ENCODE measurements at places on chromosomes 11 and 22.

DNA sequence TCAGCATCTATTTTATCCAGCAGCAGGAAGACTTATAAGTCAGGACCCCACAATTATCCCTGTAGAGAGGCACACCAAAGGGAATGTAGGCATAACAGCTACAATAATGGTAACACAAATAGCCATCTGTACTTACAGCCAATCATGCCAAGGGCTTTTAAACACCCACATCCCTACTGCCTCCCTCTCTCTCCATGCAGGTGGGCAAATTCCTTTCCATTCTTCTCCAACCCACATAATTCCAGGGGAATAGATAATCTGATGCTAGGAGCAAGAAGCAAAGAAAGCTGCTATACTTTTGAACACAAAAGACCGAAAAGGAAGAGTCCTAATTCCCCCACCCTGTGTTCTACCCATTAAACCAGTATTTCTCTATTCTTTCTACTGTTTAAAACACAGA lies 46.7 kb downstream of the RBFOX2 start:
- no peak for DNase-seq

DNA sequence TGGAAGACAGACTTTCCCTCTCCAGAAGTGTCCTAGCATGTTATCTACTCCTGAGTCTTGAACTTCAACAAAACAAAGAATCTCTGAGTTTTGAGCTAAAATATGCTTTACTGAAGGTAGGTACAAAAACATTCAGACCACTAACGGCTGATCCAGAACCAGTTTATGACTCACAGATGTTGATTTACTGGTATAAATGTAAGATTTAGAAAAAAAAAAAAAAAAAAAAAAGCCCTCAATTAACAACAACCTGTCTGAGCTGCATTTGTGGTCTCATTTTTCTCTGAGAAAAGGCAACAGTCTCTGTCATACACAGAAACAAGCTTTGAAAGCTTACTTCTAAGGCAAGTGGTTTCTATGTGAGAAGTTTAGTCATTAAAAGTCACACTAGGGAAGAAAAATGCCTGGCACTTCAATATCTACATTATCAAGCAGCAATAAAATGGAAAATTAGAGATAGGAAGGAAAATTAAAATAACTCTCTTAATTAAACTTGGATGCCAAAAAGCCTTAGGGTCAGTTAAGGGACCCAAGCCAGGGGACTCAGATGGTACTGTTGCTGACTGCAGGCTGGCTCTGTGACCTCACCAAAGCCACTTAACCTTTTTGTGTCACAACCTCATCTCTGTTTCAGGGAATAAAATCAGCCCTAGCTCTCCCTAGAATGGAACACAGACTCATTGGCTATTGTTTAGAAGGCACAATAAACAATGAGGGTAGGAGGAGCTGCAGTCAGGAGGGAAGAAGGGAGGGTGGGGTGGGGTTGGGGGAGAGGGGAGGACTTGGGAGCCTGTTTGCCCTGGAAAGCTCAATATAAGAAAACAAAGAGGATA lies 61.7 kb downstream of the ETS1 start:
- no peak for DNase-seq

DNA sequence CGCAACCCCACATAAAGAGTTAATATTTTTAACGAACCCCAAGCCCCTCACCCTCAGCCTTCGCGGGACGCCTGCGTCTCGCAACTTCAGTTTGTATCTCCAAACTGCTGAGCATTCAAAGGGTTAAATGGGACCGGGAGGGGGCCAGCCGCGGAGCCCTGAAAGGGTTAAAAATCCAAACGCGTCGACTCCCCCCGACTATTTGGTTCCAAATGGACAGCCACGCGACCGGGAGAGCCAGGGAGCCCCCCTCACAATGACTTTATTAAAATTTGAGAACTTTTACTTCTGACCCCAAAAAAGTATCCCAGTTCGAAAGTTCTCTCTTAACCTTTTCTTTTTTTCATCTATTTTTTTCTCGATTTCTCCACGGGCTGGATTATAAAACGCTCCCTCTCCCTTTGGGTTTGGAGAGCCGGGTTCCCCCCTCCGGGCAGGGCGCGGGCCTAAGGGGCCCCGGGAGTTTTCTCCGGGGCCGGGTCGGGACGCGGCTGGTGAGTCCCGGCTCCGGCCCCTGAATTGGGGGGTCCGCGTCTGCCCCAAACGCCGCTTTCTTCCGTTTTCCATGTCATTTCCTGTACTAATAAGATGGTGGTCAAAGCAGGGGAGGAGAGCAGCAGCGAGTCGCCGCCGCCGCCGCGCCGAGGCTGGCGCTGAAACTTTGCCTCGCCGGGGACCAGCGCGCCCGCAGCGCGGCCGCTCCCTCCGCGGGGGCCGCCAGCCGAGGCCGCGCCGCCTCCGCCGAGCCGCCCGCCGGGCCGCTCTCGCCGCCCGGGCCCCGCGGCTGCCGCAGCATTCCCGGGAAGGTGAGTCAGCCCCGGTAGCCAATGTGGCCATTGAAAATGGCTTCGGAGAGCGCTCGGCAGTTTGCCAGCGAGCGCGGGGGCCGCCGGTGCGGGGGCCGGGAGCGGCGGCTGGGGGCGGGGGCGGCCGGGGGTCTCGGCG lies at the start of gene PRDM11:
TSS of gene PRDM11 (plus strand) at position 568 of the 945 bp plus-strand sequence. CDS start 35,128 bp downstream, outside the sequence.
- no peak for DNase-seq

DNA sequence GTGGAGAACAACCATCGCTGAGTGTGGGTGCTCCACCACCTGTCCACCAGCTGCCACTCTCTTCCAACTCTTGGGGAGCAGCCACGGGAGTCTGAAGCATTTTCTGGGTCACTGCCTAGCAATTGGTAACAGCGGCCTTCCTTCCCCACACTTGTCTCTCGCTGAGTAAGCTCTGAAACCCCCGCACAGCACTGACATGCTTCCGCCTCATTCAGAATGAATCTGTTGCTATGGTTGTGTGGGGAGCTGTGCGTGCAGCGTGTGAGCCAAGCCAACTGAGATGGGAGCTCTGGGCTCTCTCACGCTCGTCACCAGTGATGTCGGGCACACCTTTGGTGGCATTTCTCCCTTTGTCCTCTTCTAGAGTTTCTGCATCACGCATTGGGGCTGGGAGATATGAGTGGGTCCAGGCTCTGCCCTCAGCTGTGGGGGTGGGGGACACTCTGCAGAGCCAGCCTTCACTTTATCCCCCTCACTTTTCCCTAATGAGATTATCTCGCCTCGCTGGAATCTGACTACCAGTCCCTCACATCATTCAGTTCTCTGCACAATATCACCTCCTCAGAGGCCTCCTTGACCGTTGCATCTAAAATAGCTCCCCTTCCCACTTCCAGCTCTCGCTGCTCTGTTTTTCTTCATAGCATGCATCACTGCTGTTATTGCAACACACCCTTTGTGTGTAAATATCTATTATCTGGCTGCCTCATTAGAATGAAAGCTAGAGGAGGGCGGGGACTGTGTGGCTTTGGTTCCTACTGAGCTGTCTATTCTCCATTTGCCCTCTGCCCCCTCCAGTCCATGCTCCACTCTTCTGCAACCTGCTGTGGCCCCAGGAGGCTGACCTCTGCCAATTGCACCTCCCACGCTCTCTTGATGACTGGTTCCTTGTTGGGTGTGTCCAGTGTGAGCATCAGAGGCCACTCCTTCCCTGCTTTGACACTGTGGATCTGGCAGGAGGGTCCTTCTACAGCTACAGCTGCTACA lies 569.9 kb upstream of the CADM1 start:
- peak; percentile 19 for DNase-seq
